ENCODE measurements at places on chromosomes 4 and X.

GRCh38 chrX:82732861-82733260 lies 775.2 kb upstream of the POU3F4 start:
- DNase-seq, result no peak

GRCh38 chrX:115387327-115387726 lies 97.8 kb downstream of the LUZP4 start:
- no peak for DNase-seq

- DNase-seq, result no peak
Observed at GRCh38 chr4:119135721-119136121, at the start of gene MYOZ2. TSS of gene MYOZ2 (plus strand) at chr4:119135832. CDS start at chr4:119136526, 694 bp downstream.

- DNase-seq, result no peak
Observed at GRCh38 chrX:13741695-13742094, 7.1 kb downstream of the OFD1 start.

- no peak for DNase-seq
Observed at GRCh38 chr4:185040523-185040922, 22.2 kb downstream of the HELT start.

DNA sequence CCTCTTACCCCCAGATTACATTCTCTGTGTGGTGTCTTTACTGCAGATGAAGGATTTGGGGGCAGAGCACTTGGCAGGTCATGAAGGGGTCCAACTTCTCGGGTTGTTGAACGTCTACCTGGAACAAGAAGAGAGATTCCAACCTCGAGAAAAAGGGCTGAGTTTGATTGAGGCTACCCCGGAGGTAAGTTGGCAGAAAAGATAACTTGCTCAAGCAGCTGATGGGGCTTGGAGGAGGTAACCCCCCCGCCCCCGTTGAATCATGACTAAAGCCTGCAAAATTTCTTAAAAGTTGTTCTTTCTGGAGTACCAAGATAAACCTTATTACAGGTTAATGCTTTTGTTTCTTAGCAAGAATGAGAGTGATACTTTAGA lies 1.5 kb downstream of the CCNG2 start:
- no peak for DNase-seq

- DNase-seq, result peak; percentile 0
Observed at GRCh38 chrX:19627081-19627480, 111.8 kb upstream of the MAP3K15 start.

GRCh38 chrX:23802431-23802830 lies 19.5 kb downstream of the SAT1 start:
- DNase-seq, result no peak

Measured in cerebellar cortex (tissue), 1 donor.